Thoracic aorta (tissue), 2 donors: ENCODE measurements at places on chromosomes 2 and 18.

GRCh38 chr2:235131334-235132305 is 179.8 kb downstream of the SH3BP4 start:
- no peak for DNase-seq

DNA sequence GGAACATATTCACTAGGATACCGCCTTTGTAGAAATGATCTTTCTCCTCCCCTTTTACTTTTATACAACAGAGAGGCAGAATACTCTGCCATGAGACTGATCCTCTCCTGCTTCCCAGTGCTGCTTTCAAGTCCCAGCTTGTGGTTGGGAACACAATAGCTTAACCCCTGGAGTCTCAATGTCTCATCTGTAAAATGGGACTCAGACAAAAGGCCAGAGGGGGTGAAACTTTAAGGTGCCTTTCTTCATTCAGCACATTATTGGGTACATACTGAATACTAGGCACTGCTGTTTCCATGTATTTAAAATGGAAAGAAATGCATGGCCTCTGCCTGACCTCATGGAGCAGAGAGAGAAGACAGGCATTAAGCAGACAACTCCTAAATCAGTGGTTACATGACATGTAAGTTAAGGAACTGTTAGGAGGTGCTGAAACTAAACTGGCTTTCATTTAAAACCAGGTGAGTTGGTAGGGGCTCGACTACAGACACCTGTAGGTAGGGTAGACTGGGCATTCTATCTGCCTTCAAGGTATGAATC is 53.8 kb downstream of the MAP4K4 start:
- no peak for DNase-seq

GRCh38 chr2:219272995-219273394 is 6.2 kb upstream of the DNAJB2 start:
- DNase-seq: no peak

GRCh38 chr2:10289891-10290290 is 12.8 kb upstream of the HPCAL1 start:
- no peak for DNase-seq

- no peak for DNase-seq
Measured at GRCh38 chr2:20317197-20317596, 33.4 kb downstream of the PUM2 start.

GRCh38 chr2:128377071-128377910 is 58.6 kb upstream of the HS6ST1 start:
- no peak for DNase-seq

DNA sequence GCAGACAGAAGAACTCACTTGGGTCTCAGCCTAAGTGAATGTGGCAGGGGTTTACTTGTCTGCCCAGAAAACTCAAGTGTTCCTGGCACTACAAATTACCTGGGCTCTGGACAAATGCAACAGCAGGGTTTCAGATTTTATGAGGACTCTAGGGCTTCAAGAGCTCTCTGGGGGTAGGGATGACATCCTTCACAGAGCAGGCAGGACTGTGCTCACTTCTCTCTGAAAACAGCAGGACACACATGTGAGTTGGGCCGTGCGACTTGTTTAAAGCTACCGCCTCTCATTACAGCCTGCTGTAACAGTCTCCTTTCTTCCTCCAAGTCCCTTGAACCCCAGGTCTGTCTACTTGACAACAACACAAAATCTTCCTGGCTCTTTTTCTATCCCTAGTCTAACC is 212.6 kb downstream of the EN1 start:
- DNase-seq: no peak

DNA sequence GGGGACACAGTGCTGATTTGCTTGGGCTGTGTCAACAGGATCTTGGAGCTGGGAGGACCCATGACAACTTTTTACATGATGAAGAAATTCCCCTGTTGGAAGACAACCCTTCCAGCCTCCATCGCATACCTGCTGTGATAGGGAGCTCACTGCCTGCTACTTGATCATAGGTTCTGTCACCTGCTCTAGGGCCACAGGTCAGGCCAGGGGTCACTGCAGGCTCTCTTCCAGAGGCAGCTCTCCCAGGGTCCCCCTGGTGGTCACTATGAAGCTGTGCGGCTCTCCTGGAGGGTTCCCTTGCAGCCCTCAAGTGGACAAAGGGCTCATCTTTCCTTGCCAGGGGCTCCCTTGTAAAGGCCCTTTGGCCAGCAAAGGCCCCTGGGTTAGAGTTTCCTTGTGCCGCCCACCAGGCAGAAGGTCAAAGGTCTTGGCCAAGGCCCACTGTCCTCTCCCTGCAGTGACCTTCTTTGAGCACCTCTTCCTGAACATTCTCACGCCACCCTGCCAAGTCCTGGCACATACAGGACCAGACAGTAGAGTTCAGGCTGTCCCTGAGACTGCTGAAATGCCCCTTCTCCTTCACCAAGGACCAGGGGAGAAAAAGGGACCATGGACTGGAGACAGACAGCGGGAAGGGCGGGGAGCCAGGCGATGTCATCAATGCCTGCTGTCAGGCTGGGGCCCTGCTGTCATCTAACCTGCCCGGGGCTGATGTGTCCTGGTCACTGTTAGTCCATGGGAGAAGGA is 345.1 kb downstream of the DYSF start:
- no peak for DNase-seq

GRCh38 chr2:73611867-73612266 is 30.4 kb downstream of the NAT8 start:
- no peak for DNase-seq

GRCh38 chr2:227789803-227790202 is 23.8 kb upstream of the CCL20 start:
- DNase-seq: no peak

- no peak for DNase-seq
Measured at GRCh38 chr2:239157771-239158170, 243.0 kb downstream of the HDAC4 start.

DNA sequence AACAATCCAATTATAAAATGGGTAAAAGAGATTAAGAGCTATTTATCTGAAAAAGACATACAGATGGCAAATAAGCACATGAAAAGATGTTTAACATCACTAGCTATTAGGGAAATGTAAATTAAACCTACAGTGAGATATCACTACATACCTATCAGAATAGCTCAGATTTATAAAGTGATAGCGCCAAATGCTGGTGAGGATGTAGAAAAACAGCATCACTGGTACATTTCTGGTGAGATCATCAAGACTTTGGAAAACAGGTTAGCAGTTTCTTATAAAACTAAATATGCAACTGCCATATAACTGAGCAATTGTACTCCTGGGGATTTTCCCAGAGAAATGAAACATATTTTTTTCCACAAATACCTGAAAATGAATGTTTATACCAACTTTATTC is 100.4 kb downstream of the ACOXL start:
- DNase-seq: no peak

- DNase-seq: no peak
Measured at GRCh38 chr2:55056024-55056521, 5.8 kb upstream of the RTN4 start.

DNA sequence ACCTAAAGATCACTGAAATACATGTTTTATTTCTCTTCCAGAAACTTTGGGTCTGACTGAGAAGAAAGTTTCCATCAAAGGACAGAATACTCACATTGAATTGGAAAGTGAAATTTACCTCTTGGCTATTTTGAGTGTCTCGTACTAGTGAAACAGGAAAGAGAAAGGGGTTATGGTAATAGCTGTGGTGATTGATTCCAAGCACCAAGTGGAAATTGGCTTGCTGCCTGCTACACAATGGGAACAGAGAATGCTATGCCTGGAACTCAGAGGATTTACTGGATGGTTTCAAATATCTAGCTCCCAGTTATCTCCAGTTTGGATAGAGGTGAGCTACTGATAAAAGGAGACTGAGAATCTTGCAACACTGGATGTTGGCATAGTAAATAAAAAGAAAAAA is 492.8 kb upstream of the FSIP2 start:
- no peak for DNase-seq

DNA sequence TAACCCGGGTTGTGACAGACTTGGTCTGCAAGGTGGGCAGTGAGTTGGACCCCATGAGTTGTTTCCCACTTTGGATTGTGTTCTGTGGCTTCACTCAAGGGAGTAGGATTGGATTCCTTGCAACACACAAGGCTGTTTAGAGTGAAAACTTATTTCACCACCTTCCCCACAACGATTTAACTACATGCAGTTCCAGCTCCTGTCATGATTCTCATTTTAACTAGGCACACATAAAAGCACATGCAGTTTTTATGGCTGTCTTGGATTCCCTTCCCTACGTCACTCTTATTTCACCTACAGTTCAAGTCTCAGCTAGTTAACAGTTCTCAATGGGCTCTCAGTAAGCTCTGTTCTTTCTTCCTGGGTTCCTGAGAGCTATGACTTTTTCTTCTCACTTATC is 15.9 kb downstream of the EFEMP1 start:
- DNase-seq: no peak

- DNase-seq: no peak
Measured at GRCh38 chr18:46332921-46333341, 228.7 kb downstream of the HAUS1 start.

- DNase-seq: no peak
Measured at GRCh38 chr2:197145471-197146056, 165.0 kb downstream of the ANKRD44 start.

GRCh38 chr2:98445683-98446581 is 1.3 kb downstream of the INPP4A start:
- no peak for DNase-seq

DNA sequence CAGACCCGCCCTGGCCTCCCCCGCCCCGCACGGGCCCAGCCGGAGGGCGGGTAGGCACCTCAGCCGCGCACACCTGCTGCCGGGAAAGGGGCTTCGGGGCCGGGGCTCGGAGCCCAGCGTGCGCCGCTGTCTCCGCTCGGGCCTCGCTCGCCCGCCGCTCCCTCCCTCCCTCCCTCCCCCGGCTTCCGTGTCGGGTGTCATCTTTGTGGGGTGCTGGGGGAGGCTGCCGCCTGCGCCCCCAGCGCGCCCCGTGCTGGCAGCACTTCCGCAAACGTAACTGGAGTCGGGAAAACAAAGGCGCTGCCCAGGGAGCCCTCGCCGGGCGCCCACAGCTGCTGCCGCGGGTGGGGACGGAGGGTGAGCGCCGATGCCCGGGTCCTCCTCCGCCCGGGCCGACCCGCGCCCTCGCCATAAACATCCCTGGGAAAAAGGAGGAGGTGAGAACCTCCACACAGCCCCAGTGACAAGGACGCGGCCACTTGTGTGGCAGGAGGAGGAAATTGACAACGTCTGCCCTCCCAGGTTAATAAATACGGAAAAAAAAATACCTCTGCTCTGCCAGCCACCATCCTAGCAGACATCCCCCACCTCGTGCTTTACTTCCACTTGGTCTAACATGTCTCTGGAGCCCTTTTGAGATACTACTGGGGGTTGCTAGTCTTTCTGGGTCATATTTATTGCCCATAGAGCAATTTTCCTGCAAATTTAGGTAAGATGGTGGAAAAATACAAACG is 550 bp downstream of the MFSD6 start:
- no peak for DNase-seq

DNA sequence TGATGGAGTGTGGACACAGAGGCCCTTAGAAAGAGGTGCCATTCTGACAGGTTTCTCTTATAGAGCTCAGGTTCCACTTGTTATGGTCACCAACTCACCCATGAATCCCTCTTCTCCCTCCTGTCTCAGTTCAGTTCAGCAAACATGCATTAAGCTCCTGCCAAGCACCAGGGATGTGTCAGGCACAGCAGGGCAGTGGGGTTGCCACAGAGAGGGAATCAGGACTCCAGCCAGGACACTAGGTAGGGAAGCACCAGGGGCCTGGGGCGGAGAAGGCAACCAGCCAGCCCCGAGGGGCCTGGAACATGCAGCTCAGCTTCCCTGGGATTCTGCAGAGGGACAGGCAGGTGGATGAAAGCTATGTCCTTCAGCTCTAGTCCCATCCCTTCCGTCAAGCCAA is 44.6 kb downstream of the TOGARAM2 start:
- no peak for DNase-seq

DNA sequence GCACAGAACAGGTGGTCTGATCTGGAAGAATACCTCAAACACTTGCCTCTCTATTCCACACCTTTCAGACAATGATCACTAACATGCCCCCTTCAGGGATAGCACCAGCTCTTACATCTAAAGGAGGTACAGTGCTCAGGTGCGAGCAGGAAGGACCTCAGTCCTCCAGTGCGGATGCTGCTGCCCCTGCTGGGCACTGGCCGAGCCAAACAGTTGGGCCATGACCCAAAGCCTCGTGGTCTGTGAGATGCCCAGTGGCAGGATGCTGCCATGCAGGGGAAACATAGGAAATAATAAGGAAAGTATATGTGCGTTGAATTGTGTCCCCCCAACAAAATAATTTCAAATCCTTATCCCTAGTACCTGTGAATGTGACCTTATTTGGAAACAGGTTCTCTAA is 243.7 kb downstream of the NDUFA10 start:
- no peak for DNase-seq

- no peak for DNase-seq
Measured at GRCh38 chr2:70115646-70116442, 28.6 kb downstream of the PCBP1 start.

DNA sequence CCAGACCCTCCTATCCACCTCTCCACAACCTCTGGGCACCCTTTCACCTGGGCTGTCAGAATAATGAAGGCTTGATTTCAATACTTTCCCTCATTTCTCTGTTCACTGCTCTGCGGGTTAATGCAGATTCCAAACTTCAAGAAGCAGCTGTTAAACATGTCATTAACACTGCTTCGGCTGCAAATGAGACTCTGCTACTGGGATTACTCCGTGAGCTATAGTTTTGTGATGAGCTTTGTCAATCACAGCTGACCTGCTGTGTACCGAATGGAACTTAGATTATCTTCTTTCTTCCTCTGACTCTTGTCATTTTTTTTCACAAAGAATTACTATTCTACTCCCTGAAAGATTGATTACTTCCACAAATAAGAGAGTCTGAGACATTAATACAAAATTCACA is 160.5 kb downstream of the TMEM182 start:
- DNase-seq: no peak

GRCh38 chr18:65279668-65280305 is 471.0 kb upstream of the CDH7 start:
- no peak for DNase-seq

GRCh38 chr2:13091455-13091854 is 374.7 kb downstream of the TRIB2 start:
- no peak for DNase-seq

DNA sequence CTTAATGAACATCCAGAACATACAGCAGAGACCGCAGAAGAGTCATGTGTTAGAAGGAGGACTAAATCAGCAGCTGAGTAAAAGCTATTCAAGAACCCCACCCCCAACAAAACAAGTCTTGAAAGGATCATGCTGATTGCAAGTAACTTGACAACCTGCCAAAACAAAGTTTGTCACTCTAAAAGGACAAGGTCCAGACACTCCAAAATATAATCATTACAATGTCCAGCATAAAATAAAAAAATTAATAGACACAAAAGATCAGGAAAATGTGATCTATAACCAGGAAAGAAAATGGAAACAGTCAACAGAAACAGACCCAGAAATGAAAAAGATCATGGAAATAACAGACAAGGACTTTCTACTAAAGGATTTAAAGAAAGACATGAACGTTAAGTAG is 28.5 kb downstream of the CCDC88A start:
- DNase-seq: no peak

- no peak for DNase-seq
Measured at GRCh38 chr2:224151161-224151560, 112.1 kb upstream of the SERPINE2 start.

DNA sequence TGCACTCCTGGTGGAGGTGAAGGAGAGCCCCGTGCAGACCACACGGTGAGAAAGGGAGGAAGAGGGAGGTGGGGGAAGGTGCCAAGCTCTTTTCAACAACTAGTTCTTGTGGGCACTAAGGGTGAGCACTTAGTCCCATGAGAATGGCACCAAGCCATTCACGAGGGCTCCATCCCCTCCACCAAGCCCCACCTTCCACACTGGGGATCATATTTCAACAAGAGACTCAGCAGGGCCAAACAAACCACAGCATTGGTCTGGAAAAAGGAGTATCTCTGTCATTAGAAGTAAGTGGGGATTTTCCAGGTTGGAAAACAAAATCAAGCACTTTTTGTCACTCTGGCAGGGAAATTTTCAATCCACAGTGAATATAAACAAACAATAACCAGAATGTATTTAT is 38.4 kb downstream of the ZAP70 start:
- DNase-seq: no peak
